ENCODE measurements at places on chromosomes 2 and 18. TPM values are rescaled to one million over a fixed set of nuclear protein-coding genes. Genes with fewer than 3 reads are reported as not detected.
A peak's percentile ranks its signal among the peaks of the same experiment; 100 is the strongest.

DNA sequence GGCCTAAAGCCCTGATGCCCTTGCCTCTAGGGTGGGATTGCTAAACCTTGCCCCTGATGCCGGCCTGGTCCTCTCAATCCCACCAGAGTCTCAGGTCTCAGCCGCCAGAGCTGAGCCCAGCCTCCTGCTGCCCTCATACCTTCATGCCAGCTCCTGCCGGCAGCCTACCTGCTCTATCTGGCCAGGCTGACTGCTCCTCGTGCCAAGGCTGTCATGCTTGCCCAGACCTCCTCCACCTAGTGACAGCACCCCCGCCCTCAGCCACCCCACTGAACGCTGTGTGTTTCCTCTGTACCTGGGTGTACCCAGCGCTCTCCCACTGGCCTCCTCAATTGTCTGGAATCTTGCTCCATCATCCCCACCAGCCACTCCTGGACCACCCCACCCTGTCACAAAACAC is 120.1 kb downstream of the CACNB4 start:
- DNase-seq: no peak

DNA sequence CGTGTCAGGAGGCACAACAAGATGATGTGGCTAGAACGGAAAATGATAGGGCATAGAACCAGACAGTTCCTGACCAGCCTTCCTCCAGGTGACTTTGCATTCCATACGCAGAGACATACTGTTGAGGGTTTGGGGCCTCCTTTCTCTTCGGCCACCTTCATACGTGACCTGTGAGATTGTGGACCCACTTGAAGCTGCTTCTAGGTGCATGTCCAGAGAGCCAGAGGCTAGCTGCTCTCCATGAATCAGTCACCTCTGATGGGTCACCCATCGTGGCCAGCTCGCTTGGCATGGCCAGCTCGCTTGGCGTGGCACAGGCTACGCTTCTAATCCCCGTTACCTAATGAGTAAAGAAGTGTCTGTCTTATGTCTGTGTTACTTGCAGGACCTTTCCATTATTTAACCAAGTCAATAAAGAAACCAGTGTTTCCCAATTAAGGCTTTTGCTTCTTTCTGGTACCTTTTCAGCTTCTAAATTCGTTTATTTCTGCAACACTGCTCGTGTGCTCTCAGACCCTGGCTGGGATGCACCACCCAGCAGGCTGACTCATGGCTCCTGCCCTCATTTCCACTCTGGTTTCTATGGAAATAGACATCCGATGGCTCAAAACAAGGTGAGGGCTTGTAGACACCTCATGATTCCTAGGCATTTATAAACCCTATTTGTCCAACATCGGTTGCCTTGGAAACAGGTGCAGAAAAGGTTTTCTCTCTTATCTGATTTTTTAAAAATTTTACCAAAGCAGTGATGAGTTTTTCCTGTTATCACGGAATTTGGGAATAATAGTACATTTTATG is 86.7 kb upstream of the B3GNT7 start:
- peak; percentile 81 for DNase-seq

Gene SLC16A14
- not detected for total RNA-seq

- DNase-seq: no peak
Observed at GRCh38 chr2:224956706-224957105, 85.6 kb downstream of the DOCK10 start.

- DNase-seq: no peak
Observed at GRCh38 chr2:181780047-181780651, 99.8 kb upstream of the NEUROD1 start.

DNA sequence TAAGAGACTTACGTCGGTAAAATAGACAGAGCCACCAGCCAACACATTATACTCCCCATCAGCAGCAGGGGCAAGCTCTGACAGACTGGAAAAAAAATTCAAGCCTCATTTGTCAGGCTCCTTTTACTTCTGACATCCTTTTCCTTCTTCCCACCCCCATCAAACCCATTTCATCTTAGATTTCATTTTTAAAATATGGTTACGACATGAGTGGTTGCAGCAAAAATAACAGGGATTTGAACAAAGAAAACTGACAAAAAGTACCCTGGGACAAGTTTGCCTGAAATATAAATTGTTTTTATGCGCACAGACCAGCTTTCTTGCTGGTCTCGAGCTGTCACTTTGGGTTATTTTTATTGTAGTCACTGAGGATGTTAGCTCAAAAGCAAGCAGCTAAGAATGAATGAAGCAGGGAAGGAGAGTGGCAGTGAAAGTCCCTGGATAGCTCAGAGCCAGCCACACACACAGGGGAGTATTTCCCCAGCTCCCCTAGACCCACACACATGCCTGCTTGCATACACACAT is 30.7 kb upstream of the LINC00305 start:
- DNase-seq: no peak

DNA sequence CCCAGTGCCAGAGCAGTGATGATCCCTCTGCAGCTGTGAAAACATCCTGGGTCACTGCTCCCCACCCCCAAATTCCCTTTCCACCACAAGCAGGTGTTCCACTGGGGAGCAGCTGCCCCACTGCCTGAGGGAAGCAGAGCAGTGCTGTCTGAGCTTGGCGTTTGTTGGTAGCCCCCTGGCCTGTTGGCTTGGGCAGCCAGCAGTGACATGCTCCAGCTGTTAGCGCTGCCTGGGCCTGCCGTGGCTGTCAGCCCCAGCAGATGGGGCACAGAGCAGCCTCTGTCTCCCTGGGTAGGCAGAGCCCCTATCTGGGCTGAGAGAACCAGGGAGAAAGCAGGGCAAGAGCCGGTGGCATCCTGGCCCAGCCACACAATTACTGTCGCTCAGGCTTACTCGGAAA is 247.7 kb downstream of the GLI2 start:
- no peak for DNase-seq

Gene PROKR1
- 0.11 TPM for total RNA-seq

Gene ALPP
- total RNA-seq: not detected

DNA sequence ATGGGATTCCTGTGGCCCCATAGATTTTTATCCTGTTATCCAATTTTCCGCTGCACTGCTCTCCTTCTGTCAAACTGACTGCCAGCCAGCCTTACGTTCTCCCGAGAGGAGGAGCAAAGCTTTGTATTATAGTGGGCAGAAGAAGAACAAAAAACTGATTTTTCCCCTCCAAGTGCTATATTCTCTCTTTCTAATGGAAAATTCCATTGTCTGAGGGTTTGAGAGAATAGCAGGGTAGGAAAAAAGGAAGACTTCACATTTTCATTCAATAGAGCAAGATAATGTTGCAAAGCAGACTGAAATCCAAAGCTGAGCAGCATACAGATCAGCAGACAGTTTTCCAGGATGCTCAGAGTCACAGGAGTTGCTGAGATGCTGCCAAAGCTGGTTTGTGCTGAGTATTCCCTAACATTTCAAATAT is 238.0 kb downstream of the UBE2E3 start:
- no peak for DNase-seq

Gene TNS1
- 104 TPM for total RNA-seq

- peak; percentile 74 for DNase-seq
Observed at GRCh38 chr18:45879681-45880655, 54.5 kb downstream of the SIGLEC15 start.

DNA sequence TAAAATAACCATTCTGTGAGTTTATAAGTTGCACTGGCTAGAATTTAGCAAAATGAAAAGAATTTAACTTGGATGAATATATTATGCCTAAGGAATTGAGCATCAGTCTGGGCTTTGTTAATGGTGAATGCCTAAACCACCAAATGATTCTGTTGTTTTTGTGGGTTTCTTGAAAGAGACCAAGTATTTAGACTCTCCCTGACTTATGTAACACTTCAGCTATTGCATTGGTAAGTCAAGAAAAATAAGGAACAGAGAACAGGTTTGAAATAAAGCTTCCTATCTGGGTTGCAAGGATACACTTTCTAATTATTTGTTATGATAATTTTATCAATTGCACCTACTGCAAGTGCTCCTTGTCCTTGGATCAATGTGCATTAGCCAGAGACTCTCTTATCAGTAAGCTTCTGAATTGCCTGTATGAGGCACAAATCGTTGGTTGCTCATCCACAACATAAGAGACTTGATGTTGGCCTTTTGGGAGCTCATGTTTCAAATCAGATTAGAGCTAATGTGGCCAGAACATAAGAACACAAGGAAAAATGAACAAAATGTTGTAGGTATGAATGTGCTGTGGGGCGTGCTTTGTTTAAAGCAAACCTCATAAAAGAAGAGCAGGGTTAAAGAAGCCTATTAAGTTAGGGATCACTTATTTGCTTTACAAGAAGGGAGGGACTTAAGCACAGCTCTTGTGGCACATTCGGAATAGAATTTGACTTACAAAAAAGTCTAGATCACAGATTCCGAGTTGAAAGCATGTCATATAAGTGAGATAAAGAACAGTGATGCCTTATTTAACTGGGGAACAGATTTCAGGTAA is 37.2 kb downstream of the PRKCE start:
- peak; percentile 26 for DNase-seq

DNA sequence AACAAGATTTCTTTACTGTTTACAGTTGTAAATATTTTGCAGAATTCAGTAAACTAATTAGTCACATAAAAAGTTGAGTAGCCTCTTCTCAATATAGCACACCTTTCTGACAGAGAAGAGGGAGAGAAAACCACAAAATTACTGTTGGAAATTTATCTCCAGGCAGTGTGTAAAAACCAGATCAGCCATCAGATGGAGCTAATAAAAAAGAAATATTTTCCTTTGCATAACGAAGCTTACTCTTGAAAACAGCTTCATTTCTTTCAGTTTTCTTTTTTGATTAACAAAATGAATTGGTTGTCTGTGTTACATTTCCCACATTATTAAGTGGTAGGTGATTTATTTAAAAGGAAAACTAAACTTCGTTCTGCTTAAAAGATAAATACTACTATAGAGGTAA is 259.3 kb upstream of the KCNJ3 start:
- peak; percentile 24 for DNase-seq

DNA sequence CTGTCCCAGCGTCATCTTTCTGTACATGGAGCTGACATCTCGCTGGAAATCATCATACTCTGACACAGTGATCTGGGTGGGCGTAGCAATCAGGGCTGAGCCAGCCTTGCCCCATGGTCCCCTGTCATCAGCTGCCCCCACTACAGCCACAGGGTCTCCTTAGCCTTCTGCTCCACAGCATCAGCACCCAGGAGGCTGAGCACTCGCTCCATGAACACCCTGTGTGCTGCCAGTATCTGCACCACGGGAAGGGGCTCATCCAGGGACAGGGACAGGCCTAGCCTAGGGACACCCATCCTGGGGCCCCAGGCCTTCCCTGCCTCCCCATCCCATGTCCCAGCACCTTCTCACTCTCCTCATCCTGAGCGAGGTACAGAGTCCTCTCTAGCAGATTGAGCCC is 11.4 kb downstream of the ALPG start:
- DNase-seq: no peak

Gene MC5R
- total RNA-seq: not detected

Gene OR6B2
- total RNA-seq: not detected

- no peak for DNase-seq
Observed at GRCh38 chr2:98391581-98392270, 45.5 kb downstream of the CNGA3 start.

- DNase-seq: peak; percentile 80
Observed at GRCh38 chr2:30115141-30115980, 31.4 kb upstream of the YPEL5 start.

Measured in GM23248 (cell line).